ENCODE measurements at places on chromosomes 3 and 15. TPM values are rescaled to one million over a fixed set of nuclear protein-coding genes. Genes with fewer than 3 reads are reported as not detected.

- DNase-seq = peak; percentile 21
Observed at GRCh38 chr3:112974894-112975293, at the start of gene CD200R1. Gene CD200R1, minus strand, starts transcription at chr3:112975103. Its CDS starts 246 bp downstream, at chr3:112974857.

DNA sequence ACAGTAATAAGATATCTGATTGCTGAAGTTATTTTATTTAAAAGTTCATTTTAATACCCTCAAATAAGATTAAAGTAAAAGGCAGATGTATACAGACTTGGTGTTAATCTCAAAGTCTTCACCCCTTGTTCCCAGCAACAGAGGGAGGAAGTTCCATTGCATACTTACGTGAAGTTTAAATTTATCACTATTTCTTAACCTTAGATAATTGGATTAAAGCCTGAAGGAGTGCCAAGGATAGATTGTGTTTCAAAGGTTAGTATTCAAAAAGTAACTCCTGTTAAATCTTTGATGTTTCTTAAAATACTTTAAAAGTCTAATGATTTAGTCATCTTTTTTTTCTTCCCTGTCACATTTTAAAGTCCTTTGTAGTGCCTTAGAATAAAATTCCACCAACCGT is 39.3 kb downstream of the ATP1B3 start:
- DNase-seq = no peak

DNA sequence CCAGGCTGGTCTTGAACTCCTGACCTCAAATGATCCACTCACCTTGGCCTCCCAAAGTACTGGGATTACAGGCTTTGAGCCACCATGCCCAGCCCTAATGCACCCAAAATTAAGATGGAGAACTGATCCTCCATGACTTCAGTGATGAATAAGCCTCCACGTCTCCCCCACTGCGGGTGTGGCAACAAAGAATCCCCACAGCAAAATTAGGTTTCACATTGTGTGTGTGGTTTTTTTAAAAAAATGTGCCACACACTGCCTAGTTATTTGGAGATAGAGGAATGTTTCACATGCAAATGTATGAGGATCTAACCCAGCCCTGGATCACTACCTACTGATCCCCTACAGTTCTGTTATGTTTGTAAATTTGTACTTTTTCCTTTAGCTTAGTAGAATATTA is 17.3 kb downstream of the HDAC11 start:
- no peak for DNase-seq

Gene GPR176
- total RNA-seq = not detected

- DNase-seq = no peak
Observed at GRCh38 chr15:52276256-52276770, 19.3 kb downstream of the MYO5C start.

GRCh38 chr3:152235709-152236298 is 32.9 kb upstream of the MBNL1 start:
- no peak for DNase-seq

Data from CD4-positive, alpha-beta memory T cell (primary cell).